ENCODE measurements at places on chromosomes 12 and 14.

GRCh38 chr12:126233625-126234024 lies 1168.4 kb downstream of the AACS start:
- DNase-seq = no peak

- no peak for DNase-seq
Measured at GRCh38 chr12:53993162-53994008, 6.6 kb upstream of the HOXC9 start.

- no peak for DNase-seq
Measured at GRCh38 chr14:77186911-77187648, 5.5 kb downstream of the TMEM63C start.

DNA sequence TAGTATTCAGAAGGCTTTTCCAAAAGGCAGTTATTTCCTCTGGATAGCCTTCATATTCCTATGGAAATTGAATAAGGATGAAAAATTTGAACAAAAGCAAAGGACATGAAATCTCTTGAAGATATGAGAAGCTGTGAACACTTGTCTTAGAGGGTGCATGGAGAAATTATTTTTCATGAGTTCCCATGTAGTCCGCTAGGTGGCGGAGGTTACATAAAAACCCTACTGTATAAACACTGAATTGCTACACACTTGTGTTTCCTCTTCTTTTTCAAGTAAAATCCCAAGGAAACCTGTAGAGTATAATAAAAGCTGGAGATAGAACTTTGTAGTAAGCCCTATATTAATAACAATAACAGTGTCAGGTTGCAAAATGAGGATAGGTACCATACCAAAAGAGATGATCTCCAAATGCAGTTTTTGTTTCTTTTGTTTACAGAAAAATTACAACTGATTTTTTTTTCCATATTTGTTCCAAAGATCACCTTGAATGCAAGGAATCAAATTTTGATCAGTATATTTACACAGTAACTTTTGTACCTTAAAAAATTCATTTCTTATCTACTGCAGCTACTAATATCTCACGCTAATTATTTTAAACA lies 37.8 kb upstream of the OR4E1 start:
- no peak for DNase-seq

GRCh38 chr14:51327376-51327775 lies 87.3 kb downstream of the TMX1 start:
- DNase-seq = no peak

GRCh38 chr12:88947486-88948043 lies 367.3 kb upstream of the KITLG start:
- no peak for DNase-seq

DNA sequence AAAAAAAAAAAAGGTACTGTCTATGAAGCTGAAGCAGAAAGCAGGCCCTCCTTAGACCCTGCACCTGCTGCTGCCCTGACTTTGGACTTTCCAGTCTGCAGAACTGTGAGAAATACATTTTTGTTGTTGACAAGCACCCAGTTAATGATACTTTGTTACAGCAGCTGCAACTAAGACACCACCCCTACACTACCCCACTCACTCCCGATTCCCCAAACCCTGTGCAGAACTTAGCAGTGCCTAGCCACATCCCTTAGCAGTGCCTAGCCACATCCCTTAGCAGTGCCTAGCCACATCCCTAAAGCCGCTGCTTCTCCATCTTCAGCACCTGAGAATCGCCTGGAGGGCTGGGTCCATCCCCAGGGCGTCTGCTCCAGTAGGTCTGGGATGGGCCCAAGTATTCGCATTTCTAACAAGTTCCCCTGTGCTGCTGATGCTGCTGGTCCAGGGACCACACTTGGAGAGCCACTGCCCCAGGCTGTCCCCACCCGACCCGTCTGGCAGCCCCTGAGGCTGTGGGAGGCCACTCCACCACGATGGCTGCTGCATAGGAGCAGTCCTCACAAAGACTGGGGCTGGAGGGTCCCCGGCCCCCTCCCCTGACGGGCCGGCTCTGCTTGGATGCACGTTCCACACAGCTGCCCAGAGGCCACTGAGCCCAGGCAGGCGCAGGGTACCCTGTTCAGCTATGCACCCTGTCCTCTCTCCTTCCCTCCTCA lies 10.8 kb upstream of the PPP1R13B start:
- no peak for DNase-seq

DNA sequence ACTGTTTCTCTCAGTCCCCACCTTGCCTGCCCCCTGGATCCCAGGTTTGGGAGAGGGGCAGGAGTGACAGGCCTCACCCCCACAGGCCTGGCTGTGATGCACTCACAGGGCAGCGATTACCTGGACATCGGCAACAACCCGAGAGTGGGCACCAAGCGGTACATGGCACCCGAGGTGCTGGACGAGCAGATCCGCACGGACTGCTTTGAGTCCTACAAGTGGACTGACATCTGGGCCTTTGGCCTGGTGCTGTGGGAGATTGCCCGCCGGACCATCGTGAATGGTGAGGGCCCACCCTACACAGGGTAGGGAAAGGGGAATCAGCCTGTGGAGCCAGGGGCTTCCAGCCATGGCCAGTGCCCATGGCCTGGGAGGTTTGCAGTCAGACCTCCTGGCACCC lies 8.6 kb downstream of the ACVRL1 start:
- DNase-seq = no peak

DNA sequence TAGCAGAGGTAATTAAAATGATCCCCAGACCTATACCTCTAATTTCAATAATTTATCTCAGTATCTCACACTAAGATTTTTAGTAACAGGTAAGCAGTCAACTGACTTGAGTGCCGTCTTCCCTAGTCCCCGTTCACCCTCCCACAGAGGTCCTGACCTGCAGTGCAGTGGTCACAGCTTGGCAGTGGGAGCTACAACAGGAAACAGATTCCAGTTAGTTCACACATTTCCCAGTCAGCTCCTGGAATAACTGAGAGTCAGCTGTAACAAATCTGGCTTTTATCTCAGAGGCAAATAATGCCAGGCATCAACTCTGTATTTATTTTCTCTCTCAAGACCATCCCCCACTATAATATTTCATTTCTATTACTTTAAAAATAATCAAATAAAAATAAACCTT lies 308.2 kb downstream of the ATP23 start:
- DNase-seq = no peak

GRCh38 chr14:100664841-100665510 lies 61.7 kb upstream of the DLK1 start:
- DNase-seq = no peak

GRCh38 chr12:108565976-108566375 lies 3.6 kb downstream of the ISCU start:
- DNase-seq = no peak

DNA sequence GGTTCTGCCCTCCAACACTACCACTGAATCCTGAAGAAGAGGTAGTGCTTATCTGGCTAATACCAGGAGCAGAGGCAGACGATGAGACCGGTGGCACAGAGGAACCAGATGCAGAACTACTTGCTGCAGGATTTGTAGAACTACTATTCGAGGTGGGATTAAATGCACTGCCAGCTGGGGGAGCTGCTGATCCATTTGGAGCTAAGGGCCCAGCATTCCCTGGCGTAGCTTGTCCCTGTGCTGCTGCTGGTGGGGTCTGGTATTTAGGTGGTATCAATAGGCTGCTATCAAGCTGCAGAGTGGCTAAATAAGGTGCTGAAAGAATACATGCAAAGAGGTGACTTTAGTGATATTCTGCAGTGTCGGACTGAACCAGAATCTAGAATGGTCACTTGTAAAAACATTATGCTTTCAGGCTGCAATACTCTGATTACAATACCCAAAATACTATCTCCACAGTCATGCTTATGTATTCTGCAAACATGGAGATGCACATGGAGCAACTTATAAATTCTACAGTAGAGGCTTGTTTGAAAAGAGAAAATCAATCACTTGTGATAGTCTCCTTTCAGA lies 294.2 kb downstream of the MED13L start:
- no peak for DNase-seq

GRCh38 chr12:124388679-124389137 lies 93.8 kb downstream of the RFLNA start:
- DNase-seq = no peak

- DNase-seq = no peak
Measured at GRCh38 chr12:71426300-71427047, 13.1 kb upstream of the LGR5 start.

- DNase-seq = no peak
Measured at GRCh38 chr12:1436015-1436414, 158.4 kb downstream of the FBXL14 start.

Data from esophagus squamous epithelium (tissue), 5 donors.